Neural progenitor cell (in vitro differentiated cells): ENCODE measurements at places on chromosomes 12 and 14.

DNA sequence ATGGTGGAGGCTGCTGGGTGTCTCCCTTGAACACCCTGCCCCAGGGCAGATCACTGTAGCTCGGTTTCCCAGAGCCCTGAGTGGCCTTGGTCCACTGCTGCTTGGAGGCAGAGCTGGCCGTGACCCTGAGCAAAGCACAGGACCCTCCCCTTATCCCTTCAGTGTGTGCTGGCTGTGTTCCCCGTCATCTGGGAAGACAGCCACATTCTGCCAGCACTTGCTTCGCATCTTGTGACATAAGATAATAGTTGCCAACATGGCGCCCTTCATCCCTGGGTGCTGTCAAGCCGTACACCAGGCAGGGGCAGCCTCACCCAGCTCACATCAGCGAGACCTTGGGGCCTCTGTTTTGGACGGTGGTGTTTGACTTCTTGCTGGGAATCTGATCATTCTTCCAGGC is 12.1 kb upstream of the ALDH2 start:
- no peaks in the 10 kb centered on the region for H3K36me3 ChIP-seq
- H3K4me3 ChIP-seq, result no peak overlapping the region
- peaks cover 15% of the 10 kb centered on the region for H3K4me1 ChIP-seq
- no peak overlapping the region for H3K27ac ChIP-seq

- H3K4me3 ChIP-seq, result no peak overlapping the region
- no peak overlapping the region for H3K27ac ChIP-seq
- no peak for DNase-seq
- peaks cover 9% of the 10 kb centered on the region for H3K4me1 ChIP-seq
- no peaks in the 10 kb centered on the region for H3K36me3 ChIP-seq
- H3K27me3 ChIP-seq, result no peaks in the 10 kb centered on the region
Measured at GRCh38 chr12:68341822-68342221, 9.7 kb upstream of the MDM1 start.

DNA sequence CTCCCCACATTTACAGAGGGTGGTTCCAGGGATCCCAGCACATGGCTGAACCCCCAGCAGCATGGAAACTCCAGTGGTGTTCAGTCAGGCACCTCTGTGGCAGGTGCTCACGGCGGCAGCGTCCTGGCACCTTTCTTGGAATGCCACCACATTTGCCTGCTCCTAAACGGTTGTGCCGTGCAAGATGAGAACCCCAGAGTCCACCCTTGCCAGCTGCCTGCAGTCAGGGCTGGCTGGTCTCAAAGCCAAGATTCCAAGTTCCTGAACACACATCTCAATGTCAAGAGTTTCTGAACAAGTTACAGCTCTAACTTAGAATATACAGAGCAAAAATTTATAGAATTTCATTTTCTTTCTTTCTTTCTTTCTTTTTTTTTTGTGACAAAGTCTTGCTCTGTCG is 38.7 kb downstream of the DDX51 start:
- H3K36me3 ChIP-seq, result no peaks in the 10 kb centered on the region
- no peak overlapping the region for H3K4me3 ChIP-seq
- H3K4me1 ChIP-seq, result peaks cover 15% of the 10 kb centered on the region

GRCh38 chr14:51871846-51872245 is 11.4 kb downstream of the GNG2 start:
- H3K4me3 ChIP-seq, result no peak overlapping the region
- no peaks in the 10 kb centered on the region for H3K4me1 ChIP-seq
- no peak overlapping the region for H3K27ac ChIP-seq
- H3K36me3 ChIP-seq, result no peaks in the 10 kb centered on the region
